ENCODE measurements at places on chromosomes 1 and 21.
A peak's percentile ranks its signal among the peaks of the same experiment; 100 is the strongest.

DNA sequence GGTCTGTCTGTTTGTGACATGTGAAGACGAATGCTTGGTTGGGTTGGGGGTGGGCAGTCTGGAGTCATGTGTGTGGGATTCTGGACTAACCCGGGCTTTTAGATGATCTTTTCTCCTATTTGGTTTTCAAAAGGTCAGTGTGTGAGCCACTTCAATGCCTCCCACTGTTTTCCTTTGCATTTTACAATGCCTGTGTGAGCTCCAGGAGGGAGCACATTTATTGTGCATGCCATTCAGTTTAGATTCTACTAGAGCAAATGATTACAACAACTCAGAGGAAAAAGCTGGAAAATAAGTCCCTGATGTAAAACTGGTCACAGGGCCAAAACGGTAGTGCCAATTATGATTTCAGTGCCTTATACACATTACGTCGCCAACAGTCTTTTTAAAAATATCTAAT is 90.9 kb downstream of the LYPLAL1 start:
- peak; percentile 46 for DNase-seq

DNA sequence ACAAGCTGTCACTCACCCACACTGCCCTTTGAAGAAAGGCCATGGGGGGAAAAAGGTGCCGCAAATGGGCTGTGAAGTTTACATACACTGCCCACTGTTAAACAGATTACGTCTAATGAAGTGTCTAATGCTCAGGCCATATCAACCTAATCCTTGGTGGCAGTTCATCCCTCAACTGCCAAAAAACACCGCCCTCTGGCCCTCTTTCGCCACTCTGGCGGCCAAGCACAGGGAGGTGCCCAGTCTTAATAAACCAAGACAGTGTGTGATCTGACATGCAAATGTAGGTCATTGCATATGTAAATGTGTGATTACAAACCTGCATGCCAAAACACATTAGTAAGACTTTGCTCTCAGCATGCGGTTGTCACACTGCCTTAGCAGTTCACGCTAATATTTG is 89.5 kb downstream of the NEK7 start:
- no peak for DNase-seq

DNA sequence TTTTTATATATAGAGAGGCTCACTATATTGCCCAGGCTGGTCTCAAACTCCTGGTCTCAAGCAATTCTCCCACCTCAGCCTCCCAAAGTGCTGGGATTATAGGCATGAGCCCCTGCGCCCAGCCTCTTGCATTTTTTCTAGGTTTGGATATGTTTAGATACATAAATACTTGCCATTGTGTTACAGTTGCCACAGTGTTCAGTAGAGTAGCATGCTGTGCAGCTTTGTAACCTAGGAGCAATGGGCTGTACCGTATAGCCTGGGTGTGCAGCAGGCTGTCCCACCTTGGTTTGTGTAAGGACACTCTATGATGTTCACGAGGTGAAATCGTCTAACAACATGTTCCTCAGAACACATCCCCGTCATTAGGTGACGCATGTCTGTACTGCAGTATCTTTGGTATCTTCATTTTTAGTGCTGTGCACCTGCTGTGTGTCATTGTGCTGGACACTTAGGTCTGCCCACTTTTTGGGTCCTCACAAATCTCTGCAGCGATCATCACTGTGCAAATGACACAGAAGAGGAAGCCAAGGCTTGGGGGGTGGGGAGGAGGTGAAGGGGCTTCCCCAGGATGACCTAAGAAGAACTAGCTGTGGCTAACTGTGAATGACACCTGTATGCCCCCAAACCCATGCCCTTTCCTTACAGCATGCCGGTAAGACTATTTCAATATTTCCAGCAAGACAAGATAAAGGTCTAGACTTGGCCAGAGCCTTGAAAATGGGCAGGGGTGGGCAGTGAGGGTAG is 44.5 kb downstream of the SDC3 start:
- DNase-seq, result no peak

- DNase-seq, result no peak
These were observed 37.3 kb upstream of the IRF2BP2 start for GRCh38 chr1:234647245-234647644.

Data from HepG2 (cell line).